ENCODE measurements at places on chromosomes 7 and 10.

GRCh38 chr7:94414481-94414880 is 19.8 kb downstream of the COL1A2 start:
- no peak for DNase-seq

- no peak for DNase-seq
These were observed 179.4 kb downstream of the CDK14 start for GRCh38 chr7:90775383-90775965.

GRCh38 chr7:27424231-27424630 is 181.6 kb downstream of the EVX1 start:
- no peak for DNase-seq

GRCh38 chr7:31087351-31087750 is 35.2 kb downstream of the ADCYAP1R1 start:
- DNase-seq: no peak

- no peak for DNase-seq
These were observed 11.5 kb downstream of the STEAP2 start for GRCh38 chr7:90222811-90223725.

- no peak for DNase-seq
These were observed 2.3 kb upstream of the JAKMIP3 start for GRCh38 chr10:132063432-132063831.

- no peak for DNase-seq
These were observed 222.6 kb upstream of the KLF14 start for GRCh38 chr7:130956417-130957136.

DNA sequence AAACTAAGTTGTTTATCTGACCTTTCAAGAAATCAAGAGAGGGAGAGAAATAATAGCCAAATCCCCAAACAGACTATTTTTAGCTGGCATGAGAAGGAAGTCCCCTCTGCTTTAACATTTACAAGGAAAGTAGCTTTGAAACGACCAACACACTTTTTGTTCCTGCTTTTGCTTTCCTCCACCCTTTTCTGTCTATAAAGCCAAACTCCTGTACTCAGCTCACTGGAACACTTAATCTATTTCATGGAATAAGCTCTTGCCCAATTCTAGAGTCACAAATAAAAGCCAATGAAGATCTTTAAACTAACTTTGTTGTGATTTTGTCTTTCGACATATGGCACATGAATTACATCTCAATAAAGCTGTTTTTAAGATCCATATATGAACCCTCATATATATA is 86.8 kb upstream of the CCDC71L start:
- no peak for DNase-seq

DNA sequence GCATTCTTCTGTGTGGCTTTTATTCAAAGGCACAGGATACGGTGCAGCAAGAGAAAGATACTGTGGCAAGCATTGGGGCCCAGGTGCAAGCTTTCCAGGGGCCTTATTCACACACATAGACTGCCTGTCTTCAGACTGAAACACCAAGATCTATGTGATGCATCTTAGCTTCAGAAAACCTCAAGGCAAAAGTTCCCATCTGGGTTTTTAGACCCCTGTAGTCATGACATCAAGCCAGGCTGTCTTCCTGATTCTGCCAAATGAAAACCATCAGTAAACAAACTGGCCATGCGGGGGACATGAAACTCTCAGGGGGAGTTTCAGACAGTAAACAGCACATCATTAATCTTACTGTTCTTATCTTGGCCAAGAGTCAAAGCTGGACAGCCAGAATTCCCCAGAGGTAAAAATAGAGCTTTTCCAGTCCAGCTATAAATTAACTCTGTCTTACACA is 9.8 kb downstream of the AGBL3 start:
- no peak for DNase-seq

DNA sequence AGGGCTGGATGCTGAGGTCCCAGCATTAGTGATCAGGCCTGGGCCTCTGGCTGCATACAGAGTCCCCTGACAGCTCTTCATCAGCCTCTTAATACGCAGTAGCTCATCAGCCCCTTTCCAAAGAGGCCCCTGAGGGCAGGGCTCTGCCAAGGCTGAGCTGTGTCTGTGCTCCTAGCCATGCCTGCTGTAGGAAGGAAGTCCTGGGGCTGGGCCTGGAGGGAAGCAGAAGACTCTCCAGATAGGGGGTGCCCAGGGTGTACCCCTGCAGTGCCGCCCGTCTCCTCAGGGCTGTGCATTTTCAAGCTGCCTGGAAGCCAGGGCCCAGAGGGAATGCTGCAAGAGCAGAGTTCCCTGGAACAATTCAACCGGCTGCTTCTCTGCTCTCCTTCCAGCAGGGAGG is 7.3 kb upstream of the RET start:
- no peak for DNase-seq

GRCh38 chr7:157900011-157900410 is 563.2 kb downstream of the DNAJB6 start:
- no peak for DNase-seq

GRCh38 chr10:102763037-102763607 is 19.4 kb downstream of the WBP1L start:
- DNase-seq: no peak

DNA sequence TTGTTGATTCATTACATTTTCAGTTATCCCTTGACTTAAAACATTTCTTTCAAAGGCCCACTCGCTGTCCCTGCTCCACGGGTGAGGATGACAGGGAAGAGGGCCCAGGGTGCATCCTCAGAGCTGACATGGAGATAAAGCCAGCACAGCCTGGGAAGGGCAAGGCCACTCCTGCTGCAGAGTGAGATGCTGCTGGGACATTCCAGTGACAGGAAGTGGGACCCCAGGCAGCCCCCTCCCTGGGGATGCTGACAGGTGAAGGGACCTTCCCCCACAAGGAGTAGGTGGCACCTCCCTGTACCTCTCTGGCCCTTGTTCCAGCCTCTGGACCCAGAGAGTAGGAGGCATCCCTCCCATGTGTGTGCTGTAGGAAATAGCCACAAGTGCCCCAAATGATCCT is 97.8 kb upstream of the DDC start:
- no peak for DNase-seq

GRCh38 chr7:25954395-25954794 is 197.6 kb upstream of the NFE2L3 start:
- no peak for DNase-seq

GRCh38 chr7:16169537-16169936 is 251.8 kb downstream of the CRPPA start:
- DNase-seq: no peak

DNA sequence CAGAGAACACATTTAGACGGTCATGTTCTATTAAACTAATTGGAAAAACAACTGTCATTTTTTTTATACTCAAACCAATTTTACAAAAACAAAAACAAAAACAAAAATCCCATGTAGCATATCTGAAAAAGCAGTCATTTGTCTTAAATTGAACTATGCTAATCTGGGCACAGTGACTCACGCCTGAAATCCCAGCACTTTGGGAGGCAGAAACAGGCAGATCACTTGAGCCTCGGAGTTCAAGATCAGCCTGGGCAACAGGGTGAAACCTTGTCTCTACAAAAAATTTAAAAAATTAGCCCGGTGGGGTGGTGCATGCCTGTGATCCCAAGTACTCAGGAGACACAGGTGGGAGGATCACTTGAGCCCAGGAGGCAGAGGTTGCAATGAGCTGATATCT is 253.4 kb downstream of the DOCK4 start:
- DNase-seq: no peak

DNA sequence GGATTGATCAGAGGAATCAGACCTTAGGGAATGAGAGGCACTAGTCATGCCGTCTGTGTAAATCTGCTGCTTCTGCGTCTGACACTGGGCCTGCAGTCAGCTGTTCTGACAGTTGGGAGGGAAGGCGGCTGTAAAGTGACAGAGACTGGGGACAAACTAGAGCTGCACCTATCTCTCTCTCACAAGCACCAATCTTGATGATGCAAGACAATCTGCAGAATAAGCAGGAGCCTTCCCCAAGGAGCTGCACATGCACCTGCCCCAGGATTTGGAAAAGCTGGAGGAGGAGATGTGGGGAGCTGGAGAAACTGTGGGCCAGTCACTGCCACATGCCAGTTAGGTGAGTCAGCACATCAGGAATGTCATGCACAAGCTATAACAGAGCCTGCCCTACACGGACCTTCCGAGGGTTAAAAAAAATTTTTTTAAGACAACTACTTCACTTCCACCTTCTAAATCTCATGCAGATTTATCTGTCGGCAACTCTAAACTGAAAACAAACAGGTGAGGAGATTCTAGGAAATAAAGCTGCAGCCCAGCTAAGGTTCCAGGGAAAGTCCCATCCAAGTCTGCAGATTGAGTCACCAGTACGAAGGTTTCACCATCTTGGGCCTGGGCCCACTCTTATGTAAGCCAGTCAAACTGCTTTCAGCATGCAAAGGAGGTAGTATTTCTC is 39.2 kb downstream of the ENO4 start:
- DNase-seq: no peak

DNA sequence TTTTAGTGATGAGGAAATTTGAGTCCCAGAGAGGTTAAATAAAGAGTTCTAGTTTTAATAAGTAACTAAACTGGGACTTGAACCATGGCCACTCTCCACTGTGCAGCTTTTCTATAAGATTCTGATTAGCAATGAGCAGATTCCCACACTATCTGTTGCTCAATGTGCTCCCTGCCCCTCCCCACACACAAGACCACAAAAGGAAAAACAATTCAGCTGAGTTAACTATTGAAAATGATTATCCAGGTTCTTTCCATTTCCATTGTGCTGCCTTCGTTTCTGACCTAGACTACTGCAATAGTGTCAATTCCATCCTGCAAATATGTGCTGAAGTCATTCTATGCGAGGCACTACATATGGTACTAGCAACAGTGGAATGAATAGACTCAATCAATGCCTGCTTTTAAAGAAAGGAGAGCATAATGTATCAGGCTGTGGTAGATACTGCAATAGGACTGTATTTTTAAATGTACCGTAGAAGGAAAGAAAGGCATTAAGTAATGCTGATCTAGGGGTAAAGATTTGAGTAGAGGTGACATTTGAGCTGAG is 97.0 kb downstream of the SEMA3C start:
- DNase-seq: no peak
